Activated CD4-positive, CD25-positive, alpha-beta regulatory T cell (primary cell): ENCODE measurements at places on chromosomes 7 and 10.

GRCh38 chr10:6769704-6770417, 189.8 kb upstream of the PRKCQ start:
- DNase-seq = no peak

GRCh38 chr7:148385009-148385682, 205.4 kb upstream of the C7orf33 start:
- no peak for DNase-seq

DNA sequence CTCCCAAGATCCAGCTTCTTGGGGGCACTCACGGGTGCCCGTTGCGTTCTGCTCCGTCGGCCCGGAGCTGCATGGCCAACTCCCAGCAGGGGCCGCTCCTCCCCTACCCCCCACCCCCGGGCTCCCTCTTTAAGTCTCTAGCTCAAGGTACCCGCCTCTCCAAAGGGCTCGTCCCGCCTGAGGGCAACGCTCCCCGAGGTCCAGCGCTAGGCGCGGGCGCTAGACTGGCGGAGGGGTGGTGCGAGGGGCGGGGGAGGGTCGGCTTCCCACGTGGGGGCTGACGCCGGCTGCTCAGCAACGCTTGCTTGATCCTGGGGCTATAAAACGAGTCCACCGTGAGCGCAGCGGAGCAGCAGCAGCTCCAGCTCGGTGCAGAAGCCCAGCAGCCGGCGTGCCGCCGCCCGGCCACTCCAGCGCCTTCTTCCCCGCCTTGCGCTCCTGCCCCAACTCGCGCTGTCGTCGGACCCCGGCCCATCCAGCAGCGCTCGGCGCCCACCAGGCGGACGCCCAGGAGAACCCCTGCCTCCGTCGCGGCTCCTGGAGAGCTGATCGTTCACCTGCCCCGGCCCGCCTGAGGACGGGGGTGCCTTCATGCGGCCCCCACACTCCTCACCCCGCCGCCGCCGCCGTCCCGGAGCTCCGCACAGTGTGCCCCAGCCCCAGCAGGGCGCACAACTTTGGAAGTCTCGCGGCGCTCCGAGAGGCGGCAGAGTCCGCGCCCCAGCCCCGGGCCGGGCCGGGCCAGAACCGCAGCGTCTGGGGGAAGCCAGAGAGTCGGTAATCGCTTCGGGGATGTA, at the start of gene ADRA2A:
TSS of gene ADRA2A (plus strand) at position 348 of the 797 bp plus-strand sequence. CDS start 968 bp downstream, outside the sequence.
- DNase-seq = no peak

GRCh38 chr7:27235387-27236311, 7.0 kb upstream of the EVX1 start:
- no peak for DNase-seq

- DNase-seq = no peak
These were observed 17.0 kb downstream of the ITIH5 start for GRCh38 chr10:7649673-7650300.

GRCh38 chr10:119737823-119738222, 12.0 kb downstream of the INPP5F start:
- no peak for DNase-seq

GRCh38 chr7:150738591-150739001, 1.4 kb downstream of the GIMAP5 start:
- no peak for DNase-seq

- DNase-seq = no peak
These were observed 26.5 kb downstream of the CAPZA2 start for GRCh38 chr7:116888895-116889294.

GRCh38 chr10:103926722-103927319, 8.8 kb upstream of the STN1 start:
- no peak for DNase-seq

DNA sequence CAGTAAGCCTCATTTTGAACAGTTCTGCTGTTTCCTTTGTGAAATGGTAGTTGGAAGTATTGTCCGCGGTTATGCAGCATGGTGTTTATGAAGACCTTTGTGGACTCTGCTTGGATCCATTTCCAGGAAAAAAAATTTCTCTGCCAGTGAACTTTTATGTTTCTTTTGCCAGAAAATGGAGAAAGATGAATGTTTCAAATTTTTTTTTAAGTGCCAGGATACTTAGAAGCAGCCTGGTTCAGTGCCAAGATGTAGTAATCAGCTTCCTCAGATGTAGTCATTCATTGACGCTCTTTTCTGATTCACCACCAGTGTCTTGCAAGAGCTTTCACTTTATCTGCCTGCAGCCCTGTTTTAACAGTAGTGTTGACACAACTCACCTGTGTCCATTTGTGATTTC, 258.2 kb downstream of the SDK1 start:
- no peak for DNase-seq

GRCh38 chr10:91422915-91423314, 12.8 kb downstream of the HECTD2 start:
- DNase-seq = no peak

DNA sequence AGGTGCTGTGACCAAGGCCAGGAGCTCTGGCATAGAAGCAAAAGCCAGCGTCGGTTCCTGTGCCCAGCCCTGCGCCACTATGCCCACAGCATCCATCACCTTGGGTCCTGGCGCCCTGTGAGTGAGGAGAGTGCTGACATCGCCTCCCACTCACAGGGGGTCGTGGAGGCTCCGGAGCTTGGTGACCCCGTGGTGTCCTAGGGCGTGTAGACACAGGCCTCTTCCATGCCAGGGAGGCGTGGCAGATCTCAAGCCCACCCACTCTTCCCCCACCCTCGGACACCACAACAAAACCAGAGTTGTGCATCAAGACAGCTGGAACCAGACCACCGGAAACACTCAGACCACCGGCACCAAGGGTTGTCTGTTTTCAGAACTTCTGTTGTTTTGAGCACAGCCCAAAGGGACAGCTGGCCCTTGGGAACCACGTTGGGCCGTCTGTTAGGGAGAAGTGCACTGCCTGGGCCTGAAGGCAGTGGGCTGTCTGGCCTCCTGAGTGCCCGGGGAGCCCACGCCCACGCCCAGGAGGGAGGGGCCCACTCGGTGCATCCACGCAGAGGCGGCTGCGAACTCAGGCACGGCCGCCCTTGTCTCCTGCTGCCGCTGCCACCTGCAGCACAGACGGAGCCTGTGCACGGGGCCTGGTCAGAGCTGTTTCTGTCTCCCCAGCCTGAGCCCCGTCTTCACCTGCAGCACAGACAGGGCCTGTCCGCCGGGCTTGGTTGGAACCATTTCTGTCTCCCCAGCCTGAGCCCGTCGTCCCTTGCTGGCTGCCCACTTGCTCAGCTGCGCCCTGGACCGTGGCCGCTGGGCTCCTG, 106.3 kb downstream of the INPP5A start:
- no peak for DNase-seq

DNA sequence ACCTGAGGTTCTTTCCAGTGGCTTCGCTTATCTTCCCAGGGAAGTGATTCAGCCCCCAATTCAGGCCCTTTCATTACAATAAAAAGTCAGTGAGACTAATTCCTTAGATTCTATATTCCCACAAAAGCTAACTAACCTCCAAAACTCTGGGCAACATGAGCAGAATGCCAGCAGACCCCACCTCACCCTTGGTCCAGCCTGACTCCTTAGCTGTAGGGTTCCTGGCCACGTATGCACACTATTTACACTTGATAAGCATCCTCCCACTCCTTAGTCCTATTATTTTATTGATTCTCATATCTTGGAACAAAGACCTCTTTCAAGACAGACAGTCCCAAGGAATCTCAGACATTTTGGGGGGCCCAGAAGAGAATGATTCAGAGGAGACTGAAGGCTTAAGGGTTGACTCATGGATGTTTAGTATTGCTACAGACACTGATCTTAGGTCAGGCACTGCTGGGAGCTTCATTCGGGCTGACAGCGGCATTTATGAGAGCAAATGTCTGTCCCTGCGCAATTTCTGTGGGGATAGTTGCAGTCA, 162.6 kb upstream of the GDF10 start:
- no peak for DNase-seq

DNA sequence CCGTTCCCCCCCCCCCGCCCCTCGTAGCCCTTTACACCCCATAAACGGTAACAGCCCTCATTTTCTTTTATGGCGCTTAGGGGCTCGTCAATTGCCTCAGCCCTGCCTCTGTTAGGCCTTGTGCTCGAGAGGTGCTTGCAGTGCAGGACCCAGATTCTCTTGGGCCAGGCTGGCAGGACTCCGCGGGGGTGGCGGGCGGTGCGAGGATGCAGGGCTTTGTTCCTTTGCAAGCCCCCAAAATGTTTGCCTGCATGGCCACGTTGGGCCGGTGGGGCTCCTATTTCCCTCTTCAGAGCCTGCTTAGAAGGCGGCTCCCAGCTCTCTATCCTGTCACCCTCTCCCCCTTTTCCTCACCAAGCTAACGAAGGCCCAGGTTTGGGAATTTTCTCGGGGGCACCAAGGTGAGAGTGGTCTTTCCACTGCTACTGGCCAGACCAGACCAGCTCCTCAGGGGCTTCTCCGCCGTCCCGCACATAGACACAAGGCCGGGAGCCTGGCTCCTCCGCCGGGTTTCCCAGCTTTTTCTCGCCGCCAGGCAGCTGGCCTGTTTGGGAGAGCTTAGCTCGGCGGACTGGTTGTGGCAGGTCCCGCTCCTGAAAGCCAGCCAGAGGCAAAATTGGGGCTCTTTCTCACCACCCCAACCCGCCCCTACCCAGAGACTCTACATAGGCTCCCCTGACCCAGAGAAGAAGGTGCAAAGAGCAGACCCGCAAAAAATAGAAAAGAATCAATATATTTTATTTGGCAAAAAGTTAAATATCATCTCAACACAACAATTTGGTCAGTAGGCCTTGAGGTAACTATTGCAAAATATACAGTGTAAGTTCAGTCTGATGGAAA, 3.4 kb downstream of the HOXA9 start:
- DNase-seq = no peak

GRCh38 chr10:85400981-85401695, 965.5 kb downstream of the GRID1 start:
- DNase-seq = no peak

- no peak for DNase-seq
These were observed 14.4 kb upstream of the ADO start for GRCh38 chr10:62790019-62790555.

DNA sequence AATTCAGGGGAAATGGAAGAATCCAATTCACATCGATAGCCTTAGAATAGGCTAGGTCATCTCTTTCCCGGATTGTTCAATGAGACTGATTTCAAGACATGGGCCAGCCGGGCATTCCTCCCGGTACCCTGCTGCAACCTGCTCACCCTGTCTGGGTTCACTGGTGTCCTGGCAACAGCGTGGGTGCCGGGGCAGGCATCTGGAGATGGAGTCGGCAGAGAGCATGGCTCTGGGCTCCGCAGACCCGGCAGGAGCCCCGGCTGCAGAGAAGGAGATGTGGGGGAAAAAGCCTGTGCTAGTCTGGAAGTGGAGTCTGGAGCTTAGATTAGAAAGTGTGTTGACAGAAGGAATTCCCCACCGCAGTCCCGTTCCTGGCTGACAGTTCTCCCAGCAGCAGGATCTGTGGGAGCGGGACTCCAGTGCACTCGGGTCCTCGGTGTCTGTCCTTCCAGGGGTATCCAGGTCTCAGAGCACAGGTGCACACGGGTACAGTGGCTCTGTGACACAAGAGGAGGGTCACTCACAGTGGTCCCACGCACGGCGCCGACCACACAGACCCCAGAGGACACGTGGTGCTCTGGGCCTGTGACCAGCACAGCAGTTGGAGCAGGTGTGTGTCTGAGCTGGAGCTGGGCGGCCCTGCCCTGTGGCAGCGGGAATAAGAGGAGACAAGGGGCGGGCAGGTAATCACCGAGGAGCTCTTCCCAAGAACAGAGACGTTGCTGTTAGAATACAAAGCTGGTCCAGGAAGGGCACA, 65.7 kb upstream of the PITRM1 start:
- DNase-seq = no peak

DNA sequence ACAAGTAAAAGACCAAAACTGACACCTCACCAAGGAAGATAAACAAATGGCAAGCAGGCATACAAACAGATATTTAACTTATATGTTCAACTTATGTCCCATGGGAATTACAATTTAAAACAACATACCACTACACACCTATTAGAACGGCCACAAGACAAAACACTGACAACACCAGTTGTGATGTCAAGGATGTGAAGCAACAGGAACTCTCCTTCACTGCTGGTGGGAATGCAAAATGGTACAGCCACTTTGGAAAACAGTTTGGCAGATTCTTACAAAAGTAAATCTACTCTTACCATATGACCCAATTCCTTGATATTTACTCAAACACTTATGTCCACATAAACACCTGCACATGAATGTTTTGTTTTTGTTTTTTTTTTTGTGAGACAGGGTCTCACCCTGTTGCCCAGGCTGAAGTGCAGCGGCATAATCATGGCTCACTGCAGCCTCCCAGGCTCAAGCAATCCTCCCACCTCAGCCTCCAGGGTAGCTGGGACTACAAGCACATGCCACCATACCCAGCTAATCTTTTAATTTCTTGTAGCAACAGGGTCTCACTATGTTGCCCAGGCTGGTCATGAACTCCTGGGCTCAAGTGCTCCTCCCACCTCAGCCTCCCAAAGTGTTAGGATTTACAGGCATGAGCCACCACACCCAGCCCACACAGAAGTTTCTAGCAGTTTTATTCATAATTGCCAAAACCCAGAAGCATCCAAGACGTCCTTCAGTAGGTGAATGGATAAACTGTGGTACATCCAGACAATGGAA, 27.3 kb downstream of the HERC4 start:
- no peak for DNase-seq

DNA sequence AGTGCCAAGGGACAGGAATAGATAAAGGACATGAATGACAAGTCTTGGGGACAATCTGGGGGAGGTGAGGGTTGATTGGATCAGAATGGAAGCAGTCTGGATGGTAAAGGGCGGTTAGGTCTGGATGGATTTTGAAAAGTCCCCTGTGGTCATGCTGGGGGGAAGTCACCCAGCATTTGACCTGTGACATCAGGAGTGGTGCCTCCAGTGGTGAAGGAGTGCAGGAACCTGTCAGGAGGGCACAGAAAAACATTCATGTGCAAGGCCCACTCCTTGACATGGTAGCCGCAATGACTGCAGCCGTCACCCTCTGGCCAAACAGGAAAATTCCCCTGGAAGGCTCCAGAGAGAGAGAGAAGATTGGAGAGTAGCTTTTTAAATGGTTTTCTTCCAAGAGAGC, 304.8 kb downstream of the GFRA1 start:
- DNase-seq = no peak

GRCh38 chr7:55109404-55110167, 90.8 kb downstream of the EGFR start:
- DNase-seq = no peak

DNA sequence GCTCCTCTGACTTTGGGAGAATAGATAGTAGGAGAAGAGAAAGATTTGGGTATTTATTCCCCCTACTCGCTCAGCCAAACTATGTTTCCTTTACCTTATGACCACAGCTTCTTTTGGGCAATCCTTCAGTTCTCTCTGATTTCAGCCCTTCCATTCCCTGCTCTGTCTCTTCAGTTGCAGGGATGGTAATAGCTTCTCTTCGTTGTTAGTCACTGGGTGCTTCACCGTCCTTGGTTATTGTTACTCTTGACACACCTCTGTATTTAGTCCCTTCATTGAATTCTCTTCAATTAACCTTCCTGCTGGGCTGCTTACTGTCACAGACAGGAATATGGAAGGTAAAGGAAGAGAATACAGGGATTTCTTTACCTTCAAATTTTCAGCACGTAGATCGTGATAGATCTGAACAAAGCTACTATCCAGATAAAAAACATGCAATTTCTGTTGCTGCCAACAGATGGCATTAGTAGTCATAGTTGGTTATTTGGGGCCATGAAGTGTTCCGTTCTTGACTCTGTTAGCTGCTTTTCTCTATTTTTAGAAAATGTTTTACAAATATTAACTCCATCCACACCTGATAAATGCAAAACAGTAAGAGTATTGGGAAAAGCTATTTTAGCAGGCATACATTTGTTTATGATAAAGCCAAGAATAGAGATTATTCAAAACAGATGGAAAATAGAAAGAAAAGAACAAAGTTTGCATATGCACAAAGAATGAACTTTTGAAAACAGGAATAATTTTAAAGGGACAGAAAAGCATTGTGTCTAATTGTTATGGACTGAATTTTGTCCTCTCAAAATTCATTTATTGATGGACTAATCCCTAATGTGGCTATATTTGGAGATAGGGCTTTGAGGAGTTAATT, 14.0 kb upstream of the PTTG1IP2 start:
- DNase-seq = no peak
